ENCODE measurements at places on chromosomes 2 and 18. TPM values are rescaled to one million over a fixed set of nuclear protein-coding genes. Genes with fewer than 3 reads are reported as not detected.

- no peak for DNase-seq
Measured at GRCh38 chr2:159684796-159685195, 27.5 kb upstream of the MARCHF7 start.

- DNase-seq, result no peak
Measured at GRCh38 chr18:46720521-46720920, 36.3 kb downstream of the ST8SIA5 start.

GRCh38 chr18:34399892-34400291, 175.2 kb upstream of the NOL4 start:
- DNase-seq, result no peak

DNA sequence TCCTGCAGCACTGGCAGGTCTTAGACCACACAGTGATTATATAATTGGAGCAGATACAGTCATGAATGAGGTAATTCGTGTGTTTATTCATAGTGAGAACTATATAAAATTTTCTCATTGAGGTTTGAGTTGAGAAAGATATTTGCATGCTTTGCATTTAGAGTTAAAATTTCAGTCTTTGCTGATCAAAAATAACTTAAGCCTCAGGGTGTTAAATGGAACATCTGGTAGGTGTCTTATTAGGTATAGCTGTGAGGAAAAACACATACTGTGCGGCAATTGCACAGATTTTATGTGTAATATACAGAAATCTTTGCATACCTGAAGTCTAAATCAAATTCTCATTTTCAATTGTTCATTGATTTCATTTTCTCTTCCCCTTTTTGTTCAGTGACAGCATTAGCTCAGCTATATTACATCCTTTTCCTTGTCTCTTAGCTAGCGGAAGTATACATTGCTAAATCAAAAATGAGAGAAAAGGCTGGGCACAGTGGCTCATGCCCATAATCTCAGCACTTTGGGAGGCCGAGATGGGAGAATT, 21.2 kb downstream of the GORASP2 start:
- no peak for DNase-seq

DNA sequence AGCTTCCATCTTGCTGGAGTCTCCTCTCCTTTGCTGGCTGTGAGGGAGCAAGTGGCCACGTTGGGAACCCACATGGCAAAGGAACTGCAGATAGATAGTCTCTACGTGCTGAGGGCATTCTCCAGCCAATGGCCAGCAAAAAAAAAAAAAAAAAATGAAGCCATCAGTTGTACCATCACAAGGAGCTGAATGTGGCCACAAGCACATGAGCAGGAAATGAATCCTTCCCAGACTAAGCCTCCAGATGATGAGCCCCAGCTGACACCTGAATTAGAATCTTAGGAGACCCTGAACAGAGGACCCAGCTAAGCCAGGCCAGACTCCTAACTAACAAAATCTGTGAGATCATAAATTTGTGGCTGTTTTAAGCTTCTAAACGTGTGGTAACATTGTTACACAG, 57.9 kb downstream of the SPIRE1 start:
- DNase-seq, result no peak

DNA sequence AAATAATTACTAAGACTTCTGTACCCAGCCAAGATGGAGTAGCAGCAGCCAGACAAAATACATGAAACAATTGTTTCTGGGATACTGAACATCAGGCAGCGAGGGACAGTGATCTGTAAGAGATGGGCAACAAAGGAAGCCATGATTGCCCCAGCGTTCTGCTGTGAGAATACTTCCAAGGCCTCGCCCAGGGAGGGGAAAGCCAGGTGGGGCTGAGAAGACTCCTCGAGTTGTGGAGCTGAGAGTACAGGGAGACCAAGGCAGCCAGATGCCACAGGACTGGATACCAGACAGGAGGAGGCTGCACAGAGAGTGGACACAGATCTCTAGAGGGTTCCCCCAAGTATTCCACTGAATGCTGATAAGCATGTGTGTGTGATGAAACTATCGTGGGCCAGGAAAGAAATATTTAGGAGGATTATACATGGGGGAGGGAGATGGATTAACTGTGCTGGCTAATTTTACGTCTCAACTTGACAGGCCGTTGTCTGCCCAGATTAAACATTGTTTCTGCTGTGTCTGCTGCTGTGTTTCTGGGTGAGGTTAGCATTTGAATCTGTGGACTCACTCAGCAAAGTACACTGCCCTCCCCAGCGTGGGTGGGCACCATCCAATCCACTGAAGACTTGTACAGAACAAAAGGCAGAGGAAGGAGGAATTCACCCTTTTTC, 10.2 kb upstream of the LIMS2 start:
- no peak for DNase-seq

- DNase-seq, result no peak
Measured at GRCh38 chr18:68505178-68505574, 209.7 kb downstream of the TMX3 start.

DNA sequence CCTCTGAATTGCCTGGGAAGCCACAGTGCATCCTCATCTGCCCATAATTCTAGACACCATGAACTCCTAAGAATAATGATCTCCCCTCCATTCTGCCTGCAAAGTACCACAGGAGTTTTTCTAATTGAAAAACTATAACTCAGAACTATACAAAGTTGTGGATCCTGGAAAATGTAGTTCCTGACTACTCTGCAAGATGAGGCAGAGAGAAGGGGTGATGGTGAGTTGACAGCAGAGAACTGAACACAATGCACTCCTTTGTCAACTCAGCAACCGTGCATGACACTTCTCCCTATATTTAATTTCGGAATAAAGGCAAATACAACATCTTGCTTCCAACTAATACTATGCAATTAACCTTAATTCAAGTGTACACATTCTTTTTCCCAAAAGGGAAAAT, 471.1 kb upstream of the FAM98A start:
- DNase-seq, result no peak

GRCh38 chr2:64655018-64655664, 1.4 kb upstream of the SERTAD2 start:
- DNase-seq, result no peak

- no peak for DNase-seq
Measured at GRCh38 chr2:128580988-128581848, 262.6 kb upstream of the HS6ST1 start.

GRCh38 chr18:10015941-10016819, 102.4 kb downstream of the VAPA start:
- DNase-seq, result no peak

- DNase-seq, result no peak
Measured at GRCh38 chr18:60593249-60593648, 220.7 kb upstream of the MC4R start.

DNA sequence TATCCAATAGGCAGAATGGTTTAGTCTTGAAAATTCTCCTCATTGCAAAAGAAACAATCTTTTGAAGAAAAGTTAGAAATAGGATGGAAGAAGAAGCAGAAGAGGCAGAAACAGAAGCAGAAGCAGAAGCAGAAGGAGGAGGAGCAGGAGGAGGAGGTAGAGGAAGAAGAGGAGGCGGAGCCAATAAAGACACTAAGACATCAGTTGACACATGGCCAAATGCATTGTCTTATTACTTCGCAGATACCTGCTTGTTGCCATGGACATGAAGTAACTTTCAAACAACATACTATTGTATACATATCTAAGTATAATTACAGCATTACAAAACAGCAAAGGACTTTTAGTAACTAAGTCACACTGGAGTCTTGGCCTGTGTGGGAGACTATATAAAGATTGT, 606.3 kb downstream of the METTL4 start:
- DNase-seq, result no peak

DNA sequence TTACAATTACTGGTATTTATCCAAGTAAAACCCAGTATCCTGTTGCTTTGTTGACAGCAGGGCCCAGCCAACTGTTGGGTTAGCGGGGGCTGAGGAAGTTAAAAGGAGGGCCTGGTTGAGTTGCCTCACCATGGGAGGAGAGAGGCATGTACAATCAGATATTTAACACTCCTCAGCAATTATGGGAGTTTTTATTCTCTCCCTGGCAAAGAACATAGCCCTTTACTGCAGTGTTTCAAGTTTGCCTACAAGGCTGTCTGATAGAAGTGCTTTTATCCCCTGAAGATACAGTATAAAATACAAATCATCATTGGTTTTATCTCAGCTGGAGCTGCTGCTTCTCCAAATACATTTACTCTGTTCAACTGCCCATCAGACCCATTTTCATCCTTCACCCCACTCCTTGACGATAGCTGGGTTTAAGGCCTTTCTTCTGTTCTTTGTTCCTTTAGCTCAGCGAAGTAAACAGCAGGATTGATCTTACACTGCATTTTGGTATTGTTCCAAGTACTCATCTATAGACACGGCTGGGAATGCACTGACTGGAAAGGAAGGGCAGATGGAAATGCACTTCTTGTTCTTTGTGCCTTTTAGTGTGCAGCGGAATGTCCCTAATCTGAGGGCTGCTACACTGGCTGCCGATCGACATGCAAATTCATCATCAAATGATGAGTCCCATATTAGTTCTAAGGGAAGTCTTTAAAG, 402.5 kb upstream of the SPRED2 start:
- DNase-seq, result no peak

DNA sequence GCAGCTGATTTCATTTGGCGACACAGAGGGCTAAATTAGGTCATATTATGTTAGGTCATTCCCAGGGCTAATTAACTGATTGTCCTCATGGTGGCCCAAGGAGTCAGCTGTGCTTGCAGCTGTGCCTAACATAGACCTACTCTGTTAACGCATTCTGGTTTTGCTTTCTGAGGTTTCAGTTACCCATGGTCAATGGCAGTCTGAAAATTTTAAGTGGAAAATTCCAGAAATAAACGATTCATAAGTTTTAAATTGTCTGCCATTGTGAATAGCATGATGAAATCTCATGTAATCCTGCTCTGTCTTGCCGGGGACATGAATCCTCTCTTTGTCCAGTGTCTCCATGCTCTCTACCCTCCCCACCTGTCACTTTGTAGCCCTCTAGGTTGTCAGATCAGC, 168.7 kb downstream of the KCNS3 start:
- DNase-seq, result no peak

DNA sequence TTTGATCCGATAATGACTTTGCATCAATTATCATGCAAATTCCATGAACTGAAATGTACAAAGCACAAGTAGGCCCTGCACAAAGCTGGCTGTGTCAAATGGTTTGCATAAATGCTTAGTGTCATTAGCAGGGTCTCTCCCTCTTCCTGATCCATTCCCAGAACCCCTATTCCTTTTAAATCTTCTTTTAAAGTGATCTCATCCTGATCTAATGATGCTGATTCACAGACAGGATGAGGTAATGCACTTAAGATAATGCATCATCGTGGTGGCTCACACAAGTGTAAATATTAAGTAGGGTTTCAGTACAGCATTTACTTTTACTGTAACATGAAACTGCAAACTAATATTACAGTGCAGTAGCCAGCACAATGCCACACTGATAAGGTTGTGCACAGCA, 304.8 kb upstream of the SOX11 start:
- no peak for DNase-seq

GRCh38 chr2:241064802-241065354, 37.2 kb downstream of the MTERF4 start:
- DNase-seq, result no peak

CD207 gene
- 0.13 TPM for polyA plus RNA-seq

SCN9A gene
- 0.06 TPM for polyA plus RNA-seq

OR6B2 gene
- polyA plus RNA-seq, result not detected

LIMS3 gene
- 9.9 TPM for polyA plus RNA-seq

TMEM37 gene
- polyA plus RNA-seq, result 0.96 TPM

GPR35 gene
- polyA plus RNA-seq, result 0.89 TPM

OSR1 gene
- polyA plus RNA-seq, result 1.3 TPM

WDR7 gene
- 14.5 TPM for polyA plus RNA-seq
